Hepatocyte (in vitro differentiated cells): ENCODE measurements at places on chromosomes 11 and 22. TPM values are rescaled to one million over a fixed set of nuclear protein-coding genes. Genes with fewer than 3 reads are reported as not detected.

The DDX25 gene
- polyA plus RNA-seq = 0.87 TPM in 1 of 2 replicates, not detected in the other

The OR5AN1 gene
- not detected in 2 replicates for polyA plus RNA-seq

DNA sequence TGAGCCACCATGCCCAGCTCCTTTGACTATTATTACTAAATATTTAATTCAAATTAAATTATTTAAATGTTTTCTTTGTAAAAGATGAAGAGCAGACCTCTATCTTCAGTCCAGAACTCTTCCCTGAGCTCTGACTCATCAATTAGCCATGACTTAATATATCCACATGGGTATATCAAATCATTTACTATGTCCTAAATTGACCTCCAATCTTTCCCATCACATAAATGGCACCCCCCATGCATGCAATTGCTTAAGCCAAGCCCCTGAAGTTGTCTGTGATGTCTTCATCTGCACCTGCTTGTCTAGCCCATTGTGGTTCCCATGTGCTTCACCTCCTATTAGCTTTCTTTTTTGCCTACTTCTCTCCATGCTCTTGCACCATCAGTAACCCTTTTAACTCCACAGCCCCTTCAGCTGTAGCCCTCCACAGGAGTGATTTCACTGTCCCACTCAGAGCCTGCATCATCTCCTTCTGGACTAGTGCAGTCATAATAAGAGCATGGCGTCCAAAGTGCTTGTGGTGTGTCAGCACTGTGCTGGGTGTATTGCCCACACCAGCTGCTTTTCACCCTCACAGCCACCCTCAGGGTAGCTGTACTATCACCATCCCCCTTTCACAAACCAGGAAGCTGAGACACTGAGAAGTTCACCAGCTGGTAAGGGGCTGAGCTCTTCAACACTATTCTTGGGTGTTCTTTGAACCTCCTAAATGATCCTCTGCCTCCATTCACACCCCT is 11.8 kb upstream of the THY1 start:
- no peak for DNase-seq

DNA sequence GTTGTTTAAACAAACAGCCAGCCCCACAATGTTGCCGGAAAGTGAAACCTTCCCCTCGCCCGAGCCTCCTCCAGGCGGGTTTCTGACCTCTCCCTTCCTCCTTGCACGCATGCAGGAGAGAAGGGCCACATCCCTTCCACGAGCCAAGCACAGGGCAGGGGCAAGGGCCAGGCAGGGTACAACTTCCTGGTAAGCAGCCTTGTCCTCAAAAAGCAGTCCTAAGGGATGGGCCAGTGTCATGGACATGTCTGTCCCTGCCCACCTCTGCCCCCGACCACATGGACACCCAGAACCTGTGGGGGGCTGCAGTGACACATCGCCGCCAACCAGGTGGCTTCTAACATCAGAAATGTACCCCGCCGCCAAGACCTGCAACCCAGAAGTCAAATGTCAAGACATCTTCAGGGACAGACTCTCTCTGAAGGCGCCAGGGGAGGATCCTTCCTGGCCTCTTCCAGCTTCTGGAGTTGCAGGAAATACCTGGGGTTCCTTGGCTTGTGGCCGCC is 145.3 kb downstream of the CRYBB2 start:
- no peak for DNase-seq

GRCh38 chr11:126282736-126283591 is at the start of gene TIRAP:
TSS of gene TIRAP (plus strand) at chr11:126283093. CDS start at chr11:126290895, 7,802 bp downstream.
- DNase-seq = peak; percentile 82
